ENCODE measurements at places on chromosomes 1 and 21. TPM values are rescaled to one million over a fixed set of nuclear protein-coding genes. Genes with fewer than 3 reads are reported as not detected.

DNA sequence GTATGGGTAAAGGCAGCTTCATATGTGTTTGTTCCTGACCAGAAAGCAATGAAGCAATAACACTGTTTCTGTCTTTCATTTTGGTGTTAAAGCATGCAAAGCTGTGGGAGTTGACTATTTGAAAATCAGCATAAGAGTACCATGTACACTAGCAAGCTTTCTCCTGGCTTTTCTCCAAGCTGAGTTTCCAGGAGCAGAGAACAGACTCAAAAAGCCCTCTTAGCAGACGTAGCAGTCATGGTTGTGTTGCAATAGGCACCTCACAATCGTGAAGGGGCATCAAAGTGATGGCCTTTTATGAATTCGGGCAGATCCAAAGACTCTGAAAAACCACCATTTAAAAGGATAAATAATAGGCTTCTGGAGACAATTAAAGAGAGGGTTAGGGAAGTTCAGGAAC is 159.7 kb downstream of the PTGER3 start:
- DNase-seq: no peak

CLDN14 gene
- not detected for total RNA-seq

GRCh38 chr21:42199868-42200463 is 19.0 kb upstream of the ABCG1 start:
- no peak for DNase-seq

SDC3 gene
- total RNA-seq: 0.18 TPM

- no peak for DNase-seq
These were observed 56.9 kb downstream of the OPTC start for GRCh38 chr1:203550846-203551245.

GRCh38 chr1:71770121-71770520 is 512.2 kb downstream of the NEGR1 start:
- DNase-seq: no peak

- DNase-seq: no peak
These were observed 63.8 kb downstream of the ZBTB18 start for GRCh38 chr1:244114892-244115291.

ITLN2 gene
- not detected for total RNA-seq

DNA sequence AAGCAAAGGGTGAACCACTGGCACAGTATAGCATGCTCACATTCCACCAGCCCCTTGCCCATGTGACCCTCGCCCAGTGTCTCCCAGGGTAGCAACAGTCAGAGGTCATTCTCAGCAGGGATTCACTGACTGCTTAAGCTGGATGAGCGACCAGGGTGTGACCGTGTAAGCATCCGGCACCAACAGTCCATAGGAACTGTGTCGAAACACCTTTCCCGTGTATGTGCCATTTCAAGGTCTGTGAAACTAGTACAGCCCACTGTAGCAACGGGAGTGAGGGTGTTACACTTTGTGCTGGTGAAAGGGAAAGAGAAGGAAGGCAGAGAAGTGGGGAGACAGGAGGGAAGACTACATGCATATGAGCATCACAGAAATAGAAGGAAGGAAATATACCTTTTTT is 10.8 kb downstream of the PIK3C2B start:
- no peak for DNase-seq

DNA sequence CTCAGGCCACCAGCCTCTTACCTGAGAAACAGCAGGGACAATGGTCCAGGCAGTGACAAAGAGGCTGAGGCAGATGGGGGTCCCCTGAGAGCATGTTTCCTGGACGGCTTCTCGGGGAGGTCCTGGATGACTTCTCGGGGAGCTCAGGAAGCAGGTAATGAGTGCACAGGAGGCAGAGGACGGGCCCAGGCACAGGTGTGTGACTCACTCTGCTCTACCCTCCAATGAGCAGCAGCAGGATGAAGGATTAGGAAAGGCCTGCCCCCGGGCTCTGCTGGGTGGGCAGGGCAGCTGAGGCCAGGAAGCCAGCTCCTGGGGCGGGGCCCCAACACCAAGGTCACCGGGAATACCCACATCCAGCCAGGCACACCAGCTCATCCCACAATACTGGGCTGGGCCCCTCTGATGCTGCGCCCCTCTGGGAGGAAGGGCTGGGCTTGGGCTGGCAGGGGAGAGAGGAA is 17.2 kb upstream of the PTAFR start:
- no peak for DNase-seq

SLC1A7 gene
- not detected for total RNA-seq

PRRX1 gene
- not detected for total RNA-seq

DNA sequence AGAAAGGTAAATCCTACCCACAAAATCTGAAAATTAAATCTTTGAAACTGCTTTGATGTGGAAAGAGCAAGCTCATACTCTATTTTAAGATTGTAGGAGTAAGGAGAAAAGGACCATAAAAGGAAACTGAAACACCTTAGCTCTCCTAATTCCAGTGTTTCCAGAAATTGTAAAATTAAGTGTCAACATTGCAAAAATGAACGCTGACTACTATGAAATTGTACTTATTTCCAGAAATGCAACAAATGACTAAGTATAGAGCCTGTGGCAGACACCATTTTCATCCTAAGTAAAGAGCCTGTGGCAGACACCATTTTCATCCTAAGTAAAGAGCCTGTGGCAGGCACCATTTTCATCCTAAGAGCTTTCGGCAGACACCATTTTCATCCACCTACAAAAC is 6.9 kb upstream of the SIPA1L2 start:
- DNase-seq: no peak

DNA sequence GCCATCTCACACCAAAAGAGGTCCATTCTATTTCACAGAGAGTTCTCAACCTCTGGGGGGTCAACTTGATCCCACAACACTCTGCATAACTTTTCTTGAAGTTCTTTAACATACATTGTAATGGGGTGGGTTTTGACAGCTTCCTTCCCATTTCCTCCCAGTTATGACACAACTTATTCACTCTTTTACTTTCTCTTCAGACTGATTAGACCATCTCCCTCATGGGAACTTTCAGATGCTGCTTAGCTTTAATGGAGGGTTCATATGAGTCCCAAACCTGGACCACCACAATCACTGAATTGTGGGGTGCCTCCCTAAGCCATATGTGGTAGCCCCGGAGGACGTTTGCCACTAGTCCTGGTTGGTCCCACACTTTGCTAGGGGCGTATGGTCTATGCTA is 28.3 kb upstream of the KCNJ15 start:
- no peak for DNase-seq

GJA9 gene
- total RNA-seq: not detected

GRCh38 chr1:209404577-209404976 is 178.9 kb upstream of the CAMK1G start:
- DNase-seq: no peak

DNA sequence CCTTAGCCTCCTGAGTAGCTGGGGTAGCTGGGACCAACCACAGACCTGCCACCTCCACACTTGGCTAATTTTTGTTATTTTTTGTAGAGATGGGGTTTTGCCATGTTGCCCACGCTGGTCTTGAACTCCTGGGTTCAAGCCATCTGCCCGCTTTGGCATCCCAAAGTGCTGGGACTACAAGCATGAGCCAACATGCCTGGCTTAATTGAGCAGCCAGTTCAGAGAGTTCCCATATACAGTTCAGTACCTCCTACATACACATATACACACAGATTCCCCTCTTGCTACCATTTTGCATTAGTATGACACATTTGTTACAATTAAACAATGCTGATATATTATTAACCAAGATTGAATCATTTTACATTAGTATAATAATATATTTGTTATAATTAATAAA is 2.9 kb downstream of the RNPEP start:
- DNase-seq: no peak

ANGPTL7 gene
- total RNA-seq: not detected

DNA sequence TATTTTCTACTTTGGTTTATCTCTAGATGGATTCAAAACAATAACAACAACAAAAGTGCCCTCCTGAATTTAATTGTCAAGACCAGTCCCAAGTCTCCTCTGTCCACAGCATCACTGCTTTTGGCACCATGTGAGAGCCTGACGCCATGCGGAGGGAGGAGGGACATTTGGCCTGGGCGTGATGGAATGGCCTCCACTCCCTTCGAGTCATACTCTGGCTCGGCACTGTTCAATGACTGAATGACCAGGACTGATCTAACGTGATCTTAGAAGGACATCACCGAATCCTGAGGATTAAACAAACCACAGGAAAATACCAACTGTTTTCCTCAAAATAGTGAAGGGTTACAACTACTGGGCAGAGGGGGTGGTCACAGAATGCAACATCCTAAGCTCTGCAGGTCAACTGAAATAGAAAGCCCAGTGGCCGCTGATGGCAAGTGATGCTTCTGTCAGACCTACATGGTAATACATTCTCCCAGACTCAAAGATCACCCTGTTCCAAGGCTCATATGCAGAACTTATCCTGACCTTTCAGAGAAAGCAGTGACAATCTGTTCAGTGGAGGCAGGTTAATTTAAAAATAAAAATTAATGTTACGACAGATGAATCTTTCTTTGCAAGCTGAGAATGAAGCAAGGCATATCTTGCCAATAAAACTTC is 19.1 kb downstream of the SRSF4 start:
- no peak for DNase-seq

- no peak for DNase-seq
These were observed 36.0 kb downstream of the F5 start for GRCh38 chr1:169550294-169550693.

- no peak for DNase-seq
These were observed 14.1 kb downstream of the EPB41 start for GRCh38 chr1:28928314-28928941.

- DNase-seq: no peak
These were observed 91.8 kb downstream of the UCHL5 start for GRCh38 chr1:192967211-192967877.

GNAT2 gene
- 0.26 TPM for total RNA-seq

DNA sequence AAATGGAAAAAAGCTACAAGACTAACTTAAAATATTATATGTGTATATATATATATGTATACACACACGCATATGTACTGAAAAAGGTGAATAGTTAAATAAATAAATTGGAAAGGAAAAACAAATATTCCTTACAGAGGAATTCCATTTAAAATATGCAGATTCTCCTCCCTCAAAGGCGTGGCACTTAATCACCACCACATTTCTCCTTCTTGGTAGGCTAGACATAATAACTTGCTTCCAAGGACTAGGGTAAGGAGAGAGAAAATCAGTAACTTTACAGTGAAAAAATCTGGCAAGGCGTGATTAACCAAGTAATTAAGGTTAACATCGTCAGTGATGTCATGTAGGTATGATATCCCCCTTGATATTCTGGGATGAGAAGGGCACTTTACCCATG is 84.0 kb upstream of the USP25 start:
- DNase-seq: no peak

KCNT2 gene
- 0.05 TPM for total RNA-seq

NOTCH2NLA gene
- total RNA-seq: 20.2 TPM

DNA sequence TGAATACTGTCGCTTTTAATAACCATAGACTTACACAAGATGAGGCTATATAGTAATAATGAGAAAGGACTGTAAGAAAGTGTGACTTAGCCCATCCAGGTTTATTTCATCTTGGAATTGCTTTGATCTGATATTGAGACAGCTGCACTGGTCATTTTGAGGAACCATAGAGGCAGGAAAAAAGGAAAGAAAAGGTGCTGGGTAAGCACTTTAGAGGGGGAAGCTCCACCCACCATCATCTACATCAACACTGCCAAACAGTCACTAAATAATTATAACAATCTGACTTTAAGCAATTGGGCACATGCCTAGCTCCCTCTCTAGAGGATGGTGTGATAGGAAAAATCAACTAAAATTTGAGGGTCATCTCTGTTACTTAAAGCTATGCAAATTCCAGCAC is 70.6 kb upstream of the ST6GALNAC3 start:
- DNase-seq: no peak

PRAMEF7 gene
- total RNA-seq: not detected

GRCh38 chr1:160880216-160880615 is 4.8 kb downstream of the ITLN1 start:
- no peak for DNase-seq

GRCh38 chr1:53384796-53385195 is 56.9 kb upstream of the LRP8 start:
- no peak for DNase-seq

AP4B1 gene
- 39.2 TPM for total RNA-seq

GRCh38 chr1:168742994-168743650 is 14.1 kb upstream of the DPT start:
- DNase-seq: no peak
